Breast epithelium (tissue), 4 donors: ENCODE measurements at places on chromosomes 12 and 14. TPM values are rescaled to one million over a fixed set of nuclear protein-coding genes. Genes with fewer than 3 reads are reported as not detected.

GRCh38 chr14:76882651-76883050 is 56.4 kb downstream of the LRRC74A start:
- no peak for DNase-seq

- DNase-seq: no peak
Observed at GRCh38 chr12:101775816-101776215, 36.6 kb upstream of the SYCP3 start.

GRCh38 chr14:56412468-56413434 is 166.8 kb upstream of the TMEM260 start:
- DNase-seq: no peak

GRCh38 chr12:121657305-121658008 is 12.0 kb downstream of the MORN3 start:
- DNase-seq: no peak

- DNase-seq: no peak
Observed at GRCh38 chr12:65907513-65907912, 83.2 kb downstream of the HMGA2 start.

Gene NEUROD4
- total RNA-seq: not detected

DNA sequence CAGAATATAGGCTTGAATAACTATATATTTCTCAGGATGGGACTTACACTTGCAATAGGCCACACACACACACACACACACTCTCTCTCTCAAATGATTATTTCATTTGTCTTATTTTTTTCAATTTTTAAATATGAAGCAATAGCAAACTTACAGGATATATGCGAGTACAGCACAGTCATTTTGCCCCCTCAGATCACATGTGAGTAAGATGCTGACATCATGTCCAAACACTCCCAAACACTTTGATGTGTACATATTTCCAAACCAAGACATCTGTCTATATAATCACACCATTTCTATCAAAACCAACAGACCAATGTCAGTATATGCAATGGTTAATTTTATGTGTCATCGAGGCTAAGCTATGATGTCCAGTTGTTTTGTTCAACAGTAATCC is 1535.9 kb upstream of the FLRT2 start:
- no peak for DNase-seq

GRCh38 chr14:91831337-91831736 is 36.0 kb downstream of the TC2N start:
- no peak for DNase-seq

DNA sequence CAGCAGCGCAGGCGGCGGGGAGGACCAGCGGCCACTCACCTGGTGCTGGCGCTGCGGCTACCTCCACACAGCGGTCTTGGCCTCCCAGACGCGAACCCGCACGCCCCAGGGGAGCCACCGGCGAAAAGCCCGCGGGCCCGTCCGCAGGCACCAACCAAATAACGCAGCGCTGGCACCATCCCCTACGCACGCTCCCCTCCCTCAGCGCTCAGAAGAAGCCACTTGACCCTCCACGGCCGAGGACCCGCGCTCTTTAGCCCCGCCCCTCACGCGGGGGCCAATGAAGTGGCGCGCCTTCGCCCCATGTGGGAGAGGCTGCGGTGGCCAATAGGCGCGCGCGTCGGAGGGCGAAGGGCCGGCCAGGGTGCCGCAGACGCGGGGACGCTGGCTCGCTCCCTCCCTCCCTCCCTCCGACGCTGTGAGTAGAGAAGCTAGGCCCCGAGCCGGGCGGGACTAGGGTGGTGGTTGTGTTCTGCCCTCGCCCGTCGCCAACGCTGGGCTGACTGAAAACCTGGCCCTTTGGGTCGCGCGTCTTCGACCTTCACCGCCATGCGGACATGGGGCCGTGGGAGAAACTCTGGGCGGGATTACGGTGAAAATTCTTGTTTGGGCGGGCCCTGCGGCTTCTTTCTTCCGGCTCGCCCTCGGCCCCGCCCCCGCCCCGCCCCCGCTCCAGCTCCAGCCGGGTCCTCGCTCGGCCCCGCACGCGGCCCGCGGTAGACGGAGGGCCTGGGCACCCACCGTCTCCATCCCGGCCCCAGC is at the start of the genes DMAC2L and L2HGDH:
TSS of gene DMAC2L (plus strand) at position 353 of the 762 bp plus-strand sequence. CDS start 9,164 bp downstream, outside the sequence.
TSS of gene L2HGDH (minus strand) at position 258 of the 762 bp plus-strand sequence. CDS start at position 179, 79 bp downstream.
- DNase-seq: peak; percentile 90

- DNase-seq: peak; percentile 79
Observed at GRCh38 chr12:52036587-52037171, 14.6 kb upstream of the NR4A1 start.

Gene PRKD1
- total RNA-seq: 14.1 TPM

Gene SPRYD4
- total RNA-seq: 4.8 TPM

GRCh38 chr12:95733141-95733825 is 57.3 kb downstream of the NTN4 start:
- no peak for DNase-seq

DNA sequence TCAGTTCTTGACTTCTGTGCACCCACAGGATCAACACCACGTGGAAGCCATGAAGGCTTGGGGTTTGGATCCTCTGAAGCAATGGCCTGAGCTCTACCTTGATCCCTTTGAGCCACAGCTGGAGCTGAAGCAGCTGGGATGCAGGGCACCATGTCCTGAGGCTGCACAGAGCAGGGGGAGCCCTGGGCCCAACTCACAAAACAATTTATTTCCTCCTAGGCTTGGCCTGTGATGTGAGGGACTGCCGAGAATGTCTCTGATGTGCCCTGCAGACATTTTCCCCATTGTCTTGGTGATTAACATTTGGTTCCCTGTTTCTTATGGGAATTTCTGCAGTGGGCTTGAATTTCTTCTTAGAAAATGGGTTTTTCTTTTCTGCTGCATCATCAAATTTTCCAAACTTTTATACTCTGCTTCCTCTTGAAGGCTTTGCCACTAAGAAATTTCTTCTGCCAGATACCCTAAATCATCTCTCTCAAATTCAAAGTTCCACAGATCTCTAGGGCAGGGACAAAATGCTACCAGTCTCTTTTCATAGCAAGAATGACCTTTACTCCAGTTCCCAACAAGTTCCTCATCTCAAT is 288.2 kb downstream of the CCDC59 start:
- no peak for DNase-seq

Gene VRTN
- not detected for total RNA-seq

DNA sequence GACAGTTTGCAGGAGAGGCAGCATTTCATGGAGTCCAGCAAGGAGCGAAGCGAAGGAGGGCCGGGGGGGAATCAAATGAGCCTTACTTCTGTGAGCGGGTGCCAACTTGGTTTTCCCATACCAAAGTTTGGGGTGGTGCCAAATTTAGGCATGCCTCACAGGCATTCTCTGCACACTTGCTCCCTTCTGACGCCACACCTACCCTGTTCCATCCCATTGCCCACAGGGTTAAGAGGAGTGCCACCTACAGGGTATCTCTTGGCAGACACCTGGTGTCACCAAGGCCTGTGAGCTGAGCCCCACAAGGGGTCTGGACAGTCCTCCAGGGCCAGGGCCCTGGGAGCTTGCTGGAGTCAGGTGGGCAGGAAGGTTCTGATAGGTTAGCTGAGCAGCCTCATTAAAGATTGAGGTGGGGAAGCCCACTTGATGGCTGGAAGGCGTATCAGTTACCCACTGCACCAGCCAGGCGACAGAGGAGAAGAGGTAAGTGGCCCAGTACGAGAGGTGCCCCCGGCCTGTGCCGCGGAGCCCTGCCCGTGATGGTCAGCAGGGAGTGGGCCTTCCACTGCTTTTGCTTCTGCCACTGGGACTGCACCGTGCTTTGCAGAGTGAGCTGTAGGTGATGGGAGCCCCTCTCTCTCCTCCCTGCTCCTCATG is 45.2 kb downstream of the DEGS2 start:
- no peak for DNase-seq

GRCh38 chr14:36176524-36176923 is at the start of gene PTCSC3:
TSS of gene PTCSC3 (minus strand) at chr14:36176722.
- DNase-seq: no peak

DNA sequence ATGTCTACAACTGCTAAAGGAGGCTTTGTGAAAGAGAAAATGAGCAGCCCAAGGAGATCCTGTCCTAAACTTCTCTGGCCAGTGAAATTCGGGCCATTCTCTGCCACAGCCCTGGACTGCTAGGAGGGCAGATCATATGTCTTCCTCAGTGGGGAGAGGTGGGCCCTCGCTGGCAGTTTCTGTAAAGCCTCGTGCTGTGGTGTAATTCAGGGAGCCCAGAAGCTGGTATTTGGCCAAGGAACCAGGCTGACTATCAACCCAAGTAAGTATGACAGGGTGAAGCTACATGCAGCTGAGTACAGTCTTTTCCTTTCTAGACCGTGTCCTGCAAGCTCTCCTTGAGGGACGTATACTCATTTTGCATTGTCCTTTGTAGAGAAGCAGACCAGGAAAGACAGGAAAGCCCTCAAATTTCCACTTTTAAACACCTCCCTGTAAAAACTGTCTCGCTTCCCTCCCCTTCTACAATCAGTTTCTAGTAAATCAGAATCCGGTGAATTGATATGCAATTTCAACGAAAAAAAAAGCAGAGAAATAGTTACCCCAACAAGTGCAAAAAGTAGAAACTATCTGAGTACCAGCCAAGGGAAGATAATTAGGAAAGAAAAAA is 106.8 kb downstream of the DAD1 start:
- no peak for DNase-seq

DNA sequence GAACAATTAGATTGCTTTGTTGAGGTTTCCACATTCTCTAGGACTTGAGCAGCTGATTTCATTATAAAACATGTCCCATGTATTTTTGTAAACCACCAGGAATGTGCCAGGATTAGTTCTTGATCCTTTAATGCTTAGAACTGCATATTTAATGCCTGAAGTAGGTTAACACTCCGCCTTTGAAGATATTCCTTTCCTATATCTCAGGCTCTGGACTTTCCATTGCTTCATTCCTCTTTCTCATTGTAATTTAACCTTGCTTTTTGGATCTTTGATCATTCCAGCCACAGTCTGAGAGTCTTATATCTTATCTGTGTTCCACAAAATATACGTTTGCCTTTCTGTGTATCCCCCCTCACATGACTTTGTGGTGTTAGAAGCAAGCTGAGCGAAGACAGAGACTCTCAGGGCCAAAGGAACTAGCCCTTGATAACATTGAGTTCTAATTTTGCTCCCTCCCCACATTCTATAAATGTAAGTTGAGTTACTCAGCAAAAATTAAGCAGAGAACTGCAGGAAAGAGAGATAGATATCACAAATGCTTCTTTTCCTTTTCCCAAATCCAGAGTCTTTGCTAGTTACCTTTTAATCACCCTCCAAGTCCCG is 2.4 kb upstream of the CLEC1B start:
- no peak for DNase-seq

Gene C12orf50
- total RNA-seq: not detected

DNA sequence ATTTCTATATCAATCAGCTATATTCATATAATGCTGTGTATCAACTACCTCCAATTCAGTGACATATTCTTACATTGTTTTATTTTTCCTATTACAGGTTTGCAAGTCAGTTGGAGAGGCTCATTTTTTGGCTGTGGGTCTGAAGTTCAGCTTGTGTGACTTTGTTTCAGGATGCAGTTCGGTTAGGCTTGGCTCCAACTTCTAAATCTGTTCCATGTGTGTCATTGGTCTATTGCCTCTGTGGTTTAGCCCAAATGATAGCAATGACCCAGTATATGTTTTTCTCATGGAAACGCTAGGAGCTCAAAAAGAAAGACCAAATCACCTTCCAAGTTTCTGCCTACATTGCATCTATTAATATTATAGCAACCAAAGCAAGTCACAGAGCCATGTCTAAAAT is 848.6 kb upstream of the LRFN5 start:
- DNase-seq: no peak

GRCh38 chr14:76812093-76812421 is 625 bp downstream of the ANGEL1 start:
- no peak for DNase-seq

- no peak for DNase-seq
Observed at GRCh38 chr12:27277846-27278260, 33.8 kb downstream of the STK38L start.

Gene MSI1
- total RNA-seq: not detected

GRCh38 chr12:128693115-128693514 is 130.6 kb downstream of the SLC15A4 start:
- DNase-seq: no peak

DNA sequence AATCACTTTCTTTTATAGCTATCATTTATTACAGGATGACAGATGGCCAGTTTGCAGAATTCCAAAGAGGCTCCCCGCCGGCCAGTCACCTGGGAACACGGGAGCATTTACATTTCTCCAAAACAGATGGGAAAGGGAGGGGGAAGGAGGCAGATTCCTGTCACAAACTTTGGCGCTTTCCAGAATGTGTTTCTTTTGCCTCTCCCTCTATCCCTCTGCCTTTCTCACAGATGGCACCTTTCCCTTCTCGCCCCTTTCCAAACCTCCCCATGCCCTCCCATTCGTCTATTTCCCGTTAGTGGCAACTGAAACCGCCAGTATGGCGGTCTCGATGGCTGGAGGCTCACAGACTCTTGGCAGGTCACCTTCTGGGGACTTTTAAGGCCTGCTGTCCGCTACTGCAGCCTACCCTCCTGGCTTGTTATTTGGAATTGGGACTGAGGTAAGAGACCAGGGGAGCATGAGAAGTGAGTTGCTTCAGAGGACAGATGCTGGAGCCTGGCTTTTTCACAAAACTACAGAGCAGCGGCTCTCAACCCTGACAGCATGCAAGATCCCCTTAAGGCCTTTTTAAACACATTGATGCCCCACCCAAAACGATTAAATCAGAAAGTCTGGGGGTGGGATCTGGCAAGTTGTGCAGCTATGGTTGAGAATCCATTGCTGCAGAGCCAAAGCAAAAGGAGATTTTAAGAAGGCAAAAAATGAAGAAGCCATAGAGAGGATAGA is 161.5 kb upstream of the VASH1 start:
- no peak for DNase-seq

Gene KRT76
- total RNA-seq: not detected

DNA sequence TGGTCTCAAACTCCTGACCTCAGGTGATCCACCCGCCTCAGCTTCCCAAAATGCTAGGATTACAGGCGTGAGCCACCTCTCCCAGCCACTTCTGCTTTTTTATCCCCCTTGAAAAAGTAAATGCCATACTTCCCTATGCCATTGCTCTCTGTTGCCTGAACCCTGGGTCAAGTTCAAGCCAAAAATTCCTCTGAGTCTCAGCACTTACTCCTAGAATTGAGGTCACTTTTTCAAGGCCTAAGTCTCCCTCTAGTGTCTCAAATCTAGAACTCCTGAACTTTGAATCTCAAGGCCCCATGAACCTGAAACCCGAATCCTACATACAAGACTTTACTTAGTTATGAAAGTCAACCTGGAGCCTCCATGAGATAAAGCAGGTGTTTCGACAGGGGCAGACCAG is 1.4 kb upstream of the APOBEC1 start:
- no peak for DNase-seq

GRCh38 chr12:122834921-122835749 is at the start of gene HIP1R:
TSS of gene HIP1R (plus strand) at chr12:122835457. CDS start at chr12:122835551, 94 bp downstream.
- no peak for DNase-seq

DNA sequence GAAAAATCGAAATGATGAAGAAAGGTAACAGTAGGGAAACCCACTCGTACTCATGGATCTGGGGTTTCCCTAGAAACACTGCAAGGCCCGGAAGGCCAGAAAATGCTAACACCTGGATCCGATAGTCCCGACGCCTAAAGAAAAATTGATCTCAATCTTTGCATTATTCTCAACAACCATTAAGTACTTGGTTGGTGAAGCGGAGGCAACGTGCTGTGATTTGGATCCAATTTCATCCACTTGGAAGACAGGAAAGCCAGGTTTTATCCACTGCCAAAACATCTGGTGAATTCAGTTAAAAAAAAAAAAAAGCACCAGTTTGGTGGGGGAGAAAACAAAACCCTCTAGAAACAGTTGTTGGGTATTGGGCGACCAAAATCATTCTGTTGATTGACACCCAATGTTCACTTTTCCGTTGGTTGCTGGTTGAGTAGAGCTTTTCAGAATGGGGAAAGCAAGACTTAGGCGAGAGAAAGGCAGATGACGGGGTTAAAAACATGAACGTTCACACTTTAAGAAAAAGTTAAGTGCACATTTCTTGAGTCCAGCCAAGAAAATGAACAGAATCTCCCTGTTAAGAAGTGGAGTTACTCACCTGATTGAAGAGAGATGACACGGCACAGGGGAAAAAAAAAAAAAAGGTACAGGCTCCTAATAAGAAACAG is 41.9 kb upstream of the MED13L start:
- DNase-seq: no peak
